ENCODE measurements at places on chromosomes 2 and 18.

- DNase-seq: no peak
Measured at GRCh38 chr2:191521608-191522208, 156.2 kb upstream of the NABP1 start.

DNA sequence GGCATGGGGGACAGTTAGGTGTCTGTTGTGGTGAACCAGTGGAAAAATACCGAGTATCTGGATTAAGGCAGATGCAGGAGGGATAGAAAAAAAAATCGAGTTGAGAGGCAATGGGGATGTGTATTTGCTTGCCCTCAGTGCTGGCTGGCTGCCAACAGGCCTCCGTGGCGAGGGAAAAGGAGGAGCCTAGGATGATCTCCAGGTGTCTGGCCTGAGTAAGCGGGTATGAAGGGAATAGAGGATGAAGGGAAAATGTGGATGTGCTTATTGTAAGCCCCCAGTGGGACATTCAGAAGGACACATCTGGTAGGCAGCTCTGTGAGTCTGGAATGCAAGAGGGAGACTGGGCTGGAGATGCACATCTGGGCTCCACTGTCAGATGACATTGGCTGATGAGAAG, 22.8 kb downstream of the KCNS3 start:
- DNase-seq: no peak

GRCh38 chr2:98759827-98760625, 29.1 kb upstream of the MGAT4A start:
- DNase-seq: no peak

GRCh38 chr2:101311696-101312017, 3.2 kb upstream of the RNF149 start:
- no peak for DNase-seq

GRCh38 chr2:236663287-236664101, 93.9 kb downstream of the ACKR3 start:
- DNase-seq: no peak

GRCh38 chr2:24011250-24012104, 1.6 kb downstream of the MFSD2B start:
- no peak for DNase-seq

DNA sequence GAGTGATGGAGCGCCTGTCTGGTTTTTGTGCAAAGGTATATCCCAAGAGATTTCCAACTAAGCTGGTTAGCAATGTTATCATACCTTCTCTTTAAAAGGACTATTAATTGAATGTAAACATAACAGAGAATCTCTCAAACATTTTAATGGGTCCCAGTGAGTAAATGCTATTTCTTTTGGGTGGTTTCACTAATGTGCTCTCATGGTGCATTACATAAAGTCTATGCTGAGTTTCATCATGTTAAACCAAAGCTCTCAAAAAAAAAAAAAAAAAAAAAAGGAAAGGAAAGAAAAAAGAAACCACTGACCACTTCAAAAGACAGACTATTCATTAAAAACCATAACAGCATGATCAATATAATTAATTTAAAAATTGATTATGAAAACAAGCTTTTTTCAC, 119.1 kb upstream of the SCN1A start:
- no peak for DNase-seq

DNA sequence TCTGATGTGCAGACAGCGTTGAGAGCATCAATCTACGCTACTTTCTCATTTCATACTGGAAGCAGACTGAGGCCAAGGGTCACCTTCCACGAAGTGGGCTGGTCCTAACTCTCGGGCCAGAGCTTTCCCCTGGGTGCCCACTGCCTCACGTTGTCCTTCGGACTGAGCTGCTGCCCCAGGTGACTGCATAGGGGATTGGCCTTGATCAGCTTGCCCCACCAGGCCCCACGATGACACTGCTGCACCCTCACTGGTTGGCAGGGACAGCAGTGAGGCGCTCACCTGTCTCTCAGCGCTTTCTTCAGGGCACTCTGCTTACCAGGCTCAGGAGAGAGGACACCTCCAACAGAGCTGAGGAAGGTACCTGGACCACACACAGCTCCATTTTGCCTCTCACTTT, 47.3 kb downstream of the CABLES1 start:
- no peak for DNase-seq

DNA sequence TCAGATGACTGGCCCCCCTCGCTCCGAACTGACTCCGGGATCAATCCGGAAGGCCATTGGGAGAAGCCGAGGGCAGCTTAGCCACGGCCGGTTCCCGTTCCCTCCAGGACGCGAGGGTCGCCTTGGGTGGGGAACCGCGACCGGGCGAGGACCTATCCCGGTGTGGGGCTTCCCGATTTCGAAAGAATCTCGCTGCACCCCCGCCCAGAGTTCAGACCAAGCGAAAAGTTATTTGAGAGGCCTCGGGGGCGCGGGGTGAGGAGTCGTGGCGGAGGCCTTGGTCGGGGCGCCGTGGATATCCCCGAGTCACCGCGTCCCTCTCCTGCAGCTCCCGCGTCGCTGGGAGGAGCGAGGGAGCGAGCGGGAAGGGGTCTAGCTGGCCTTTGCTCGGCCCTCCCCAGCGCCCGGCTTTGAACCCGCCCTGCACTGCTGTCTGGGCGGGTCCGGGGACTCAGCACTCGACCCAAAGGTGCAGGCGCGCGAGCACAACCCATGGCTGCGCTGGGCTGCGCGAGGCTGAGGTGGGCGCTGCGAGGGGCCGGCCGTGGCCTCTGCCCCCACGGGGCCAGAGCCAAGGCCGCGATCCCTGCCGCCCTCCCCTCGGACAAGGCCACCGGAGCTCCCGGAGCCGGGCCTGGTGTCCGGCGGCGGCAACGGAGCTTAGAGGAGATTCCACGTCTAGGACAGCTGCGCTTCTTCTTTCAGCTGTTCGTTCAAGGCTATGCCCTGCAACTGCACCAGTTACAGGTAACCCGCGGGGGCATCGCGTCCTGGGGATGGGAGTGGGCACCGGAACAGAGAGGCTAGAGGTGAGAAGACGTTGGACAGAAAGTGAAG, at the start of gene CYP27A1:
TSS of gene CYP27A1 (plus strand) at position 457 of the 837 bp plus-strand sequence. CDS start at position 493, 36 bp downstream.
- no peak for DNase-seq

DNA sequence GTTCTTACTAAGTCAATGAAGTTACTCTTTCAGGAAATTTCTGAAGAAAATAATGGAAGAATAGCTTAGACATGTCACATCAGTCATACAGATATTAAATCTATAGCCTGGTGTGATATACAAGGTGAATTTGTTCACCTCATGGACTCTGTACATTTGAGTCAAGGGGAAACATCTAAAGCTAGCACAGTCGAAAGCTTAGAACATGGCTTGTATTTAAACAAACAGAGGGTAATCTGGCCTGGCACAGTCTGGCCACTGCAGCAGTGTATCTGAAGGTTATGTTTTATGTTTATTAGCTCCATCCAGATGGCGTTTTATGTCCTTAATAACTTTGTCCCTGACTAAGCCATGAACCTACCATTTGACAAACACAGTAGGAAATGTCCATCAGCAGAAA, 817.3 kb downstream of the SATB2 start:
- DNase-seq: no peak

GRCh38 chr2:10091182-10091888, 11.1 kb upstream of the CYS1 start:
- no peak for DNase-seq

GRCh38 chr2:116680256-116680936, 1134.1 kb upstream of the DDX18 start:
- DNase-seq: no peak

DNA sequence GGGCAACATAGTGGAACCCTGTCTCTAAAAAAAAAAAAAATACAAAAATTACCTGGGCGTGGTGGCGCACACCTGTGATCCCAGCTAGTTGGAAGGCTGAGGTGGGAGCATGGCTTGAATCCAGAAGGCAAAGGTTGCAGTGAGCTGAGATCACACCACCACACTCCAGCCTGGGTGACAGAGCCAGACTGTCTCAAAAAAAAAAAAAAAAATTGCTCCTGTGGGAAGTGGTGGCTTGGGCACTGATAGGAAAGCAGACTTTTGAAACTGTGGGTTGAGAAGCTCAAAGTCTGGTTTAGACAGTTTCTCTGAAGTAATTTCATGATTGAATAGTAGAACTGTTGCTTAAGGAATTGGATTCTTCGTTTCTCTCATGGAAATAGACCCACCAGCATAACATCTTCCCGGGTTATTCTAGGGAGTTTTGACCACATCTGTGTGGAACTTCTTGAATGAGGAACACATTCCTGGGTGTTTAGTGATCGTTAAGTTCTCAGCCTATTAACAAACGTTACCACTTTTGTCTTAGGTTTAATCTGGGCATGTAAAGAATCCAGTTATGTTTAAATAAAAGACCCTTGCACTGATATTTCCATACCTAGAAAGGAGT, 33.5 kb downstream of the GRHL1 start:
- no peak for DNase-seq

DNA sequence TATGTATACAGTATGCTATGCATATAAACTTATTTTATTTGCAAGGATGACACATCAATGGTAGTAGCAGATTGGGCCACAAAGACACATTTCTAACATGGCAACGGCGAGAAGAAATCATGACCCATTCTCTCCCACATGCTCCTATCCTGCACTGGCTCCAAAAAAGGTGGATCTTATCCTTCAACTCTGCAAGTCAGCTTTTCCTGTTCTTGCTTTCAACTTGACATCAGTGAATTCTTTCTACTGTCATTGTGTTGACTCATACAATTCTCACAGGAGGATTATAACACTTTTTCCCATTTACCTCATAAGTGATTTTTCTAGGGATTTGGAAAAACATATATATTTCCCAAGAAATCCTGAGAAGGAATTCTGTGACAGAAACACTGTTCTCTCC, 53.1 kb downstream of the ACVR1 start:
- no peak for DNase-seq

DNA sequence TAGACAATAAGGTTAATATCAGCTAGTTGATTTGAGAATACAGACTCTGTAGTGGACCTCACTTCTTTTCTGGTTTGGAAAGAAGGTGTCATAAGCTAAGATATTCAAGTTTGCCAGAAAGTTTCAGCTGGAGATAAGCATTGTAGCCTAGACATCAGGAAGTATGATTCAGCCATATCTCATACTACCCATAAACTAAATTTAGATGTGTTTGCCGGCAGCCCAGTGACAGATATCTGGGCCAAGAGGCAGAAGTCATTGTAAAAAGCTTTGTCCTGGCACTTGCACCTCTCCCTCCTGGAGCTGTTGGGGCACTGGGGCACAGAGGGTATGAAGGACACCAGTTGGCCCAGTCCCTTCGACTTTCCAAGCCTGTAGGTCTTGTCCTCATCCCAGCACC, 128.0 kb downstream of the EPHA4 start:
- no peak for DNase-seq

DNA sequence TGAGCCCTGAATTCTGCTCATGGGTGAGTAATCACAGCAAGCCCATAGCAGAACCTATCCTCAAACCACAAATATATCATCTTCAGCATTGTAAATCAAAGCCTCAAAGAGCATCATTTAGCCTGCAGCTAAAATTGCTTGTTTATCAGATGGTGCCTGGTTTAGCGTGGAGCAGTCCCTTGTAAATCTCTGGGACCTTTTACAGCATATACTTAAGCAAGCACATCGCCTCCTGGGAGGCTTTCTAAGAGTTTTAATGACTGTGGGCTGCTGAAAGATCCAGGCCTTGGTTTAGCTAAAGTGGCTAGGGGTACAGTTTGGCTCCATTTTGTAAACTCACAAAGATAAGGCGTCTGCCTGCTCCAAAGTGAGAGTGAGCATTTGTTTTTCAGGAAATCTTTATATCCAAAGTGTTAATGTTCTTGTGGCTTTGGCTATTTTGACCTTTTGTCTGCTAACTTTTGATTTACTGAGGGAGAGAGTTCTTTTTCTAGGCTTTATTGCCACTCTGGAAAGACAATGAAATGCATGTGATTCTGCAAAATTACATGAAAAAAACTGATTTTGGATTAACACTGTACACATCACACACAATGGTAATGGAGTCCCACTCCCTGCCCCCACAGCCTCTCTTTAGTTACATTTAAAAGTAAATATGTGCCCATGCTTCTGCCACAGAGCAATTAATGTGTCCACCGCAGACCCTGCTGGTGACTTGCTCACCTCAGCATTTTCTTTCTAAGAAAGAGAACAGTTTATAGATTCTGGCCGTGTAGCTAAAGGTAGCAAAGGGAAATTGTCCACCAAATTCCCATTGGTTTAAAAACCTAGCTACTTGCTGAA, 194.8 kb downstream of the LNPK start:
- no peak for DNase-seq

DNA sequence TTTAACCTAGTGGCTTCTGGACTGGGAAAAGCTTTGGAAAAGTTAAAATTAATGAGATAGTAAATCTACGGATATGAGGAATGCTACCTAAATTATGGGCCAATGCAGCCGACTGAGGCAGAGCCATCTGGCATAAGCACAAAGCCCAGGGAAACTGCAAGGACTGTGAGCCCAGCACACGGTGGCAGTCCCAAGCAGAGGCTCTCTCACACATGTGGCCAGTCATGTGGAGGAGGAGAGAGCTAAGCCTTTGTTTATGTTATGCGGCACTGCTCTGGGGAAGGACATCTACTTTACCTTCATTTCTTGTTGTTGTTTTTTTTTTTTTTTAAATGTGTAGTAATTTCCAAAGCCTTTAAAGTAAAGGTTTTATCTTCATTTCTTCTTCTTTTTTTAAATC, 267.0 kb downstream of the STK39 start:
- DNase-seq: no peak

DNA sequence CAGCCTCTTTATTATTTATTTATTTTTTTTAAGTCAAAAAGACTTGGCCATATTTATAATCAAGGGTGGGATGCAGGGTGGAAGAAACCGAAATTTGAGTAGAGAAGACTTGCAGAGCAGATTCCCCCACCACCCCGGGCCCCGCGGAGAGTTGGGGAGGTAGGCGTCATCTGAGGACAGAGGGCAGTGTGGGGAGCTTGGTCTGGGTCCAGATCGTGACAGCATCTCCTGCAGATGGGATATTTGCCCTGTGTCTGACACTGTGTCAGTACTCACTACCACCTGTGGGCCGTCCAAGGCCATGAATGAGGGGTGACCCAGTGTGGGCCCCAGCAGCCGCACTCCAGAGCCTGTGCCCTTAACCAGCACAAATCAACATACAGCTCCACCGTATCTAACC, 10.5 kb upstream of the PRELID3A start:
- DNase-seq: no peak

- no peak for DNase-seq
Measured at GRCh38 chr18:77162580-77162979, 30.0 kb upstream of the MBP start.

Measured in T-cell (primary cell).